Stimulated activated CD8-positive, alpha-beta memory T cell treated with anti-CD3 and anti-CD28 coated beads, Interleukin-7, amount 100 ng/mL, for 1 hour (primary cell): ENCODE measurements at places on chromosomes 1 and 21.

- peak; percentile 37 for DNase-seq
These were observed 7.0 kb downstream of the CD53 start for GRCh38 chr1:110879758-110880606.

GRCh38 chr1:60547821-60548220 is 474.3 kb upstream of the C1orf87 start:
- DNase-seq, result no peak

DNA sequence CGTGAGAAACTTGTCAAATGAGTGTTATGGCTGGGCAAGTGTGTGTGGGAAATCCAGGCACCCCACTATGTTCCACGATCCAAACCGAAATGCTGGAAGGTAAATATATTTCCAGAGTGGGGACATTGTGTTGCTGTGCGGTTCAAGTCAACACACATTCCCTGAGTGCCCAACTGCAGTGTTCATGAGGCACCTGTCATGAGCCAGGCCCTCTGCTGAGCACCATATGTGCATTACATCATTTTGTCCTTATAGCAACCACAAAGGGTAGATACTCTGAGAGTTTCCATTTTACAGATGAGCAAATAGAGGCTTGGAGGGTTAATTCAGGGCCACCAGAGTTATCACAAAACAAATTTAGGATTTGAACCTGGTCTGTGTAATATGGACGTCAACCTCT is 59.9 kb upstream of the SOD1 start:
- no peak for DNase-seq

DNA sequence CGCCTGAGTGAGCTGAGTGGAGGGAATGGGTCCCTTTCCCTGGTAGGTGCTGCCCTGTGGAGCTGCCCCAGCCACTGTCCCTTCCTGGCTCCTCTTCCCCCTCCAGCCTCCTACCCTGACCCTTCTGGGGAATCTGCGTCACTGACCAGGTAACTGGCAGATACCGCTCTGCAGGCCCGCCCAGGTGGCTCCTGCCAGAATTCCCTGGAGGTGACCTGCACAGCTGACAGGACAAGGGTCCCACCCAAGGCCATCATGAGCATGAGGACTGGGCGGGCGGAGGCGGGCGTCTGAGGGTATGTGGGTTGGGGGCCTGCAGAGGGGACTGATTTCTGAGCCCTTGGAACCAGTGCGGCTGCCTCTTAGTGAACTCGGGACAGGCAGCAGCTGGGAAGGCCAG is 32.5 kb downstream of the DHRS3 start:
- DNase-seq, result no peak

DNA sequence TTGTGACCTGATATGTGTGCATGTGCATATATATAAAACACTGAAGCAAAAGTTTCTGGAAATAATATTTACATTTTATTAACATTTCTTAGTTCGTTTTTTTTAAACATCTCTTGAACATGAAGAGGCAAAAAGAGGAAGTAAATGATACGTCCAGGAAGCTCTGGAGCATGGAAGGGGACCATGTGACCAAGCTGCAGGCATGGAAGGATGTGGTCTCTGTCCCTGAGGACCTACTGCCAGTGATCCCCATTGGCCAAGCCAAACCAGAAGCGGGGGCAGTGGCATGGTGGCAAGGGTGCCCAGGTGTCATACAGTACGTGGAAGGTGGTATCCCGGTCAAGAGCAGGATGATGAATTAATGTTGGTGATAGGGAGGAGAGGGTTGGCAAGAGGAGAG is 268.3 kb upstream of the PROX1 start:
- DNase-seq, result no peak

- no peak for DNase-seq
These were observed 90.0 kb downstream of the VWA5B1 start for GRCh38 chr1:20380616-20381035.

GRCh38 chr1:208190784-208191183 is 53.4 kb downstream of the PLXNA2 start:
- no peak for DNase-seq

- no peak for DNase-seq
These were observed 33.8 kb downstream of the PHC2 start for GRCh38 chr1:33397125-33397506.

DNA sequence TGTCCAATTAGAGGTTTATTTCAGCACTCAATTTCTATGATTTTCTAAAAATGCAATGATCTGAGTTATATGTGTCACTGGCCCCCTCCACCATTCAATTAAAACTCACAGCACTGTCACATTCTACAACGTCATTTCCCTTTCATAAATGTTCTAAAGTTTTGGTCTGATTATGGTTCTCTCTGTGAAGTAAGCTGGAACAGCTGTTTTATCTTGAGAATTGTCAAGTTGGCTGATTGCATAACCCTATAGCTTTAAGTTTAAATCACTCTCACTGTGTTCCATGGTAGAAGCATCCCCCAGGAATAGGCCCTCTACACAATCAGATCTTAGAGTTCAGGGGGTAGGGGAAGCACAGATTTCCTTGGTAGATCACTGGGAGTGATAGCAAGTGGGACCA is 41.4 kb upstream of the DNASE2B start:
- no peak for DNase-seq

GRCh38 chr1:159849626-159850366 is 12.7 kb downstream of the VSIG8 start:
- no peak for DNase-seq

DNA sequence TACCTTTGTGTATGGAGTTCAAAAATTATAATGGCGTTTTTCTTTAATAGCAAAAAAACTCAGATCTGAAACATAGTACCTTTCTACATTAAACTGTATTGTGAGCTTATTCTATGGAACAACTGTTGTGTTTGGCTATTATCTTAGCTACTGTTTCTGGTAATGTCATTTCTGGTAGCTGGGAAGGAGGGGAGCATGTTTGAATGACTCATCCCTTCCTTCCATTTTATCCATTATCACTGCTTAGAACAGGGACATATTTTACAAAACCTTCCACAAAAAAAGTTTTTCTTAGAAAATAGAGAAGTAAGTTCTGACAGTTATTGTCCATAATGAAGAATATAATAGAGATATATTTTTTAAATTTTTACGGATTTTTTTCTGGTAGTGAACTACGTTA is 128.3 kb downstream of the NRDC start:
- DNase-seq, result no peak

DNA sequence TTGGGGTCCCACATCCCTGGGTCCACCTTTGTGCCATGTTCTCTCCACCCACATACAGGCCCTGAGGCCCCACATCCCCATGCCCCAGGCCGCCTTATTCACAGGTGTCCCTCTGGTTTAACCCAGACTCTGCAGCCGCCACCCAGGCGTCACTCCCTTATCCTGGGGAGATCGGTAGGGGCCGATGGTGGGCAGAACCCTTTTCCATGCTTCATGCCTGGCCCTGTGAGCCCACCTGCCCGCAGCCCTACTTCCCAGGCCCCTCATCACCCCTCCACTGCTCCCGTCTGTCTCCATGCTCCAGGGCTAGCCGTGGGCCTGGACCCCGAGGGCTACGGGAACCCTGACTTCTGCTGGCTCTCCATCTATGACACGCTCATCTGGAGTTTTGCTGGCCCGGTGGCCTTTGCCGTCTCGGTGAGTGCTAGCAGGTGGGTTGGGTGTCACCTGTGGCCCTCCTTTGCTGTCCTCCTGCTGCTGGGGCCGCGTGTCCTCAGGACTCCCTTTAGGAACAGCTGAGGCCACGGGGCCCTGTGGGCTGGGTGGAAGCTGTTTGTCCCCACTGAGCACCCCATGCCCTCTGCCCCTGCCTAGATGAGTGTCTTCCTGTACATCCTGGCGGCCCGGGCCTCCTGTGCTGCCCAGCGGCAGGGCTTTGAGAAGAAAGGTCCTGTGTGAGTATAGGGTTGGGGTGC is 12.2 kb downstream of the PSRC1 start:
- no peak for DNase-seq

DNA sequence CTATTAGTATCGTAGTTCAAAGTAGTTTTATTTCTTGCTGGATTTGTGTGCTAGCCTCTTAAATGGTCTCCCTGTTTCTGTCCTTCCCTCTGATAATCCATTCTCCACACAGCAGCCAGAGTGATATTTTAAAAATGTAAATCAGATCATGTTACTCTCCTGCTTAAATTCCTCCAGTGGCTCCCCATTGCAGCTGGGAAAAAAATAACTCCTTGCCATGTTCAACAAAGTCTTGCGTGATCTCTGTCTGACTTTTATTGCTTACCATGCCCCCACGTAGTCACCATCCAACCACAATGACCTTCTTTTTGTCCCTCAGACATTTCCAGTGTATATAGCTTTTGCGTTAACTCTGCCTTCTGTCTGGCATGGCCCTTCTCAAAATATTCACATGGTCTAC is 178.8 kb downstream of the FGGY start:
- DNase-seq, result no peak

DNA sequence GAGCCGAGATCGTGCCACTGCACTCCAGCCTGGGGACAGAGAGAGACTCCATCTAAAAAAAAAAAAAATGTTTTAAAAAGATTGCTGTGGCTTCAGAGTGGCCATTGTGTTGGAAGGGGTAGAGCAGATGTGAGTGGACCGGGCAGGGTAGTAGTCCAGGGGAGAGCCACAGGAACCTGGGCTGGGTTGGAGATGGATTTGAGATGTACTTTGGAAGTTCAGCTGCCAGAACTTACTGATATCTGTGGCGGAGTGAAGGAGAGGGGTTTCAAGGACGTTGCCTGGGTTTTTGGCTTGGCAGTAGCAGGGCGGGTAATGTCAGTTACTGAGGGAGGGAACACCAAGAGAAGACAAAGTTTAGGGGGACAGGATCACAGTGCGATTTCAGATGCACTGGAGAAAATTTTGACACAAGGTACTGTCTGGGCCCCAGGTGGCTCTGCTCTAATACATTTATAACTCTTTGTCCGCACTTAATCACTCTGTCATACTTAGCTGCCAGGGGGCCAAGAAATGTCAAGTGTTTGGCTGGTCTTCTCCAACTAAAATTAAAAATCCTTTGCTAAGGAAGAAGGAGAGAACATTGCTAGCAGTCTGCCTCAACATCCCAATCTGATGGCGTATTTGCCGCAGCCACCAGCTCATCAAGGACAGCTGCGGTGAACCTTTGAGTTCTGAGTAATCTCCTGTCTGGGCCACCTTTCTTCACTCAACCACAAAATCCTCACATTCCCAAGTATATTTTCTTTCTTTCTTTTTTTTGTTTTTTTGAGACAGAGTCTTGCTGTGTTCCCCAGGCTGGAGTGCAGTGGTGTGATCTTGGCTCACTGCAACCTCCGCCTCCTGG is 9.6 kb downstream of the EPHX1 start:
- DNase-seq, result no peak

GRCh38 chr1:67393737-67394136 is 36.5 kb downstream of the SERBP1 start:
- no peak for DNase-seq

GRCh38 chr1:147171399-147172167 is 687 bp downstream of the PRKAB2 start:
- no peak for DNase-seq

DNA sequence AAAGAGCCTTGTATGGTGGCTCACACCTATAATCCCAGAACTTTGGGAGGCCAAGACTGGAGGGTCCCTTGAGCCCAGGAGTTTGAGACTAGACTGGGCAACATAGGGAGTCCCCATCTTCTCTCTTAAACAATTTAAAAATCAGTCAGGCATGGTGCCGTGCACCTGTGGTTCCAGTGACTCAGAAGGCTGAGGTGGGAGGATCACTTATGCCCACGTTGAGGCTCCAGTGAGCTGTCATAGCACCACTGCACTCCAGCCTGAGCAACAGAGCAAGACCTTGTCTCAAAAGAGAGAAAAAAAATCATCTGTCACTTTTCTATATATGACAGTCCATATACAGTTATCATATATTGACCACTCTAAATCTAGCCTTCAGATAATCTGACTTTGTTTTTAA is 658.3 kb downstream of the LTN1 start:
- no peak for DNase-seq

GRCh38 chr1:237685551-237685950 is 205.2 kb downstream of the ZP4 start:
- DNase-seq, result no peak

DNA sequence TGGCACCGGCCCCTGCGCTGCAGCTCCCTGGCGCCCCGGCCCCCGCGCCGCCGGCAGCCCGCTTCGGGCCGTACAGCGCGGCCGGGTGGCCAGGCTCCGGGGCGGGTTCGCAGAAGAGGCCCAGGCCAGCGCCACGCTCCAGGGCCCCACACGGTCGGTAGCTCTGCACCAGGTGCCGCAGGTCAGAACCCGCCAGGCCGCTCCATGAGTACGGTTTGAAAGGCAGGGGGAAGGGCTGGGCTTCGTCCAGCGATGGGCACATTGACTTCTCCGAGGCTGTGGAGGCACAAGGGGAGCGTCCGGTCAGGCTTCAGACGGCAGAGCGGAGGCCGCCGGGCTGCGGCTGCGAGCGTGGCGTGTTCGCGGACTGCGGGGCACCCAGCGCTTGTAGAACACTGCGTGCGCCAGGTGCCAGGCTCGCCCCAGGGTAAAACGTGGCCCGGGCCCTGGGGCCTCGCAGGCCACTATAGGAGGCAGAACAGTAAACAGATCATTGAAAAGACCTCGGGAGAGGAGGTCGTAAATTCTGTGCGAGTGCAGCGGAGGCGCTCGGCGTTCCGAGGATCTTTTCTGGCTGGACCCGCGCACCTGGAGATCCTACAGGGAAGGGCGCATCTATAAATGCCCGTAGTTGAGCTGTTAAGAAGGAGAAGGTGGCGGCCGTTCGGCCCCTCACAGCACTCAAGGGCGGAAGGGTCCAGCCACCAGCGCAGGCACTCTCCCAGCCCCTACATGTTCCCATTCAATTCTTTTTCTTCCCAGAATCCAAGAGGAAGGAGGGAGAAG is 5.7 kb downstream of the GFI1 start:
- no peak for DNase-seq

DNA sequence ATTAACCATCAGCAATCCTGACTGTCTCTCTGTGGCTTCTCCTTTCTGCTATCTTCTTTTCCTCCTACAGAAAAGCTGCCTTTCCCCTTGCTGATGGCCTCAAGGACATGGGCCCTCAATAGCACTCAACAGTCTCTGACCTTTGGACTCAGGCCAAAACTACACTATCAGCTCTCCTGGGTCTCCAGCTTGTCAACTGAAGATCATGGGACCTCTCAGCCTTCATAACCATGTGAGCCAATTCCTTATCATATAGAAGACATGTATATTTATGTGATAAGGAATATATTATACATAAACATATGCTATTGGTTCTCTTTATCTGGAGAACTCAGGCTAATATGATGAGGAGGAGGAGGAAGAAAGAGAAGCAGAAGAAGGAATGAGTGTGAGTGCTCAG is 91.8 kb upstream of the GJB5 start:
- no peak for DNase-seq

DNA sequence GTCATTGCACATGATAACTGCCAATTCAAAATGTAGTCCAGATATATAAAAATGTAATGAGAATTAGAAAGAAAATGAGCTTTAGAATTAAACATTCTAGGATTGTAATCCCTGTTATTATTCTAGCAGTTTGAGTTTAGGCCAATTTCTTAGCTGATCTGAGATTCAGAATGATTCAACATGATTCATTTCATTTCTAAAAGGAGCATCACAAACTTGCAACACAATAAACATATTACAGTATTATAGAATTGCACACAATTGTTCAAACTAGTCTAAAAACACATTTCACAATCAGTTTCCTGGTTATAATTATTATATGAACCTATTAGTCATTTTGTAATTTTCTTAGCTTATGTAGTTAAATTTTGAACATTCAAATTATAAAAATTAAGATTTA is 43.3 kb upstream of the TSHB start:
- DNase-seq, result no peak

GRCh38 chr21:42340187-42341050 is 10.4 kb downstream of the TFF2 start:
- no peak for DNase-seq

- DNase-seq, result no peak
These were observed 168.8 kb upstream of the PDE4B start for GRCh38 chr1:65623895-65624294.
